ENCODE measurements at places on chromosomes 7 and 10.

GRCh38 chr7:1536743-1537534, 6.4 kb downstream of the MAFK start:
- no peak for DNase-seq

DNA sequence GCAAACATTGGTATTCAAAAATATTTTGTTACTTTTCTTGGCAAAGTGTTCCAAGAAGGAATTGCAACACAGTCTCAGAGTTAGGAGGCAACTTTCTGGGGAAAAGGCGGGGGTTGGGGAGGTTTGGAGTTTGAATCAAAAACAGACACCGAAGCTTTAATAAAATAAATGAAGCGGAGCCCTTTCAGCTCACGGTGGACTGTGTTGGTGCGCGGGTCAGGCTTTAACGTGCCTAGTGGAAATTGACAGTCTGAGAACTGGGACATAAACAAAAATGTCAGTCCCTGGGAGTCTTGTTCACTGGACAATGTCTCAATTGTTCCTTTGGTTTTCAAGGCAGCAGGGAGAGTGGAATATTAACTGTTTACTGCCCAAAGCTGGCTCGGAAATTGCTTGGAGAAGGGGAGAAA, 109.3 kb downstream of the TCF7L2 start:
- DNase-seq: no peak

GRCh38 chr7:91266067-91266688, 1.9 kb downstream of the FZD1 start:
- no peak for DNase-seq

DNA sequence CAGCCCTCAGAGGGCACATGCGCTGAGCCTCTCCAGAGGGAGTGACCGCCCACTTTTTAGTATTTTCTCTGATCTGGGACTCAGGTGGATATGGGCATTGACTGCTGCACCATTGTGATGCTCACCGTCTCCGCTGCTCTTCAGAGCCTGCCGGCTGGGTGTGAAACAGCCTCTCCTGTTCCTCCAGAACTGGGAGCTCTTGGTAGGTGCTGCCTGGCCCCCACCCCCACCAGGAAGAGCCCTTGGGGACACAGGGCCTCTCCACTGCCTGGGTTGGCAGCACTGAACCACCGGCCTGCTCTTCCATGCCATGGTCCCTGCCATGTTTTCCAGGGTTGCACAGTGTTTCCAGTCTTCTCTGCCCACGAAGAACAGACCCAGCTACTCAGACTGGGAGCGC, 36.3 kb downstream of the ARHGAP22 start:
- DNase-seq: no peak

GRCh38 chr10:130764651-130765050, 546.9 kb downstream of the TCERG1L start:
- DNase-seq: no peak

GRCh38 chr10:86878983-86879713, 78.3 kb downstream of the MMRN2 start:
- DNase-seq: no peak

GRCh38 chr10:132806561-132807003, 20.6 kb upstream of the NKX6-2 start:
- DNase-seq: no peak

- peak; percentile 19 for DNase-seq
Measured at GRCh38 chr10:48981310-48981907, 41.8 kb upstream of the LRRC18 start.

GRCh38 chr10:99360934-99361333, 31.8 kb downstream of the CNNM1 start:
- no peak for DNase-seq

- DNase-seq: no peak
Measured at GRCh38 chr7:75875113-75876080, 3.4 kb upstream of the RHBDD2 start.

DNA sequence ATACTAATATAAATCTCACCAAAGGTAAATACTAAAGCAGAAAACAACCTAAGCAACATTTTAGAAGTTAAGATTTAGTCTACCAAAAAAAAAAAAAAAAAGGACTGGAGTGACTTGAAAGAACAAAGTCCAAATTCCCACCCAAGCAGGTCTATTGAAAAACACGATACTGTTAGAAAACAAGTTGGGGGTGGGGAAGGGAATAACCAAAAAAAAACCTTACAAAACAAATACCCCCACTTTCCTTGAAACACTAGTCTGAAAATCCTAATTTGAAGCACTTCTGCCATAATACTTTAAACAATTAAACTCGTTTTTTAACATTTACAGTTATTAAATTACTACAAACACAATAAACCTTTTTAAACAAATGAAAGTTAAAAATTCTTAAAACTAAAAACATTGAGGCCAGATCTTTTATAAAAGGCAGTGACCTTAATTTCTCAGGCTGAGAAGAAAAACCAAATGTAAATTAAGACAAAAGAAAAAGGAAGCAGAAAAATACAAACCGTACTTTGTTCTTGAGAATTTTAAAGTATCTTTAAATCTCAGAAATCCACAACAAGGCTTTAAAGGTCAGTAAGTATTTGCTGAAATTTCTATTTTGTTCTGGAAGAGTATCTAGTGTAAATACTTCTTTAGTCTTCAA, 135.1 kb downstream of the NRBF2 start:
- no peak for DNase-seq

- no peak for DNase-seq
Measured at GRCh38 chr10:48236199-48236621, 38.3 kb downstream of the FRMPD2 start.

GRCh38 chr10:91208642-91209041, 11.8 kb upstream of the PCGF5 start:
- DNase-seq: no peak

- DNase-seq: no peak
Measured at GRCh38 chr7:102432442-102433218, 745 bp upstream of the ORAI2 start.

DNA sequence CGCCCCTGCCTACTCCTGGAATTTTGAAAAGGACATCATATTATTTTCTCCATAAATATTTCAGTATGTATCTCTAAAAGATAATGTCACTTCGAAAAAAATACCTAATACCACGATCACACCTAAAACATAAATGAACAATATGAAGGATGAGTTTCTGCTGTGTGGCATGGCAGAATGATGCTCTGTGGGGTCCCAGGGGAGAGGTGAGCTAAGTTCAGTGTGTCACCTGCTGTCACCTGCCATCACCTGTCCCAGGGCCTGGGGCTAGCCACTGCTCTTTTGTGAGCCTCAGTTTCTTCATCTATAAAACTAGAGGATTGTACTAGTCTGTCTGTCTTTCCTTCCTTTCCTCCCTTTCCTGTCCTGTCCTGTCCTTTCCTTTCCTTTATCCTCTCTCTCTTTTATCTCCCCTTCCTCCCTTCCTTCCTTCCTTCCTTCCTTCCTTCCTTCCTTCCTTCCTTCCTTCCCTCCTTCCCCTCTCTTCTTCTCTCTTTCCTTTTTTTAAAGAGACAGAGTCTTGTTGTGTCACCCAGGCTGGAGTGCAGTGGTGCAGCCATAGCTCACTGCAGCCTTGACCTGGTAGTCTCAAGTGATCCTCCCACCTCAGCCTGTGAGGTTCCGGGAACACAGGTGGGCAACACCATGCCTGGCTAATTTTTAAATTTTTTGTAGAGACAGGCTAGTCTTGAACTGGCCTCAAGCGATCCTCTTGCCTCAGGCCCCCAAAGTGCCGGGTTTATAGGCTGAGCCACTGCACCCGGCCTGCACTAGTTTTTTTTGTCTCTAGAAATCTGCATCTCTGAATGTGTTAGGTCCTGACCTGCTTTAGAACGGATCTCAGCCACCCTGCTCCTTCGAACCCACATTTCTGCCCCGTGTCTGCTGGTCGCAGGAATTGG, 43.1 kb downstream of the CUX1 start:
- DNase-seq: no peak

- no peak for DNase-seq
Measured at GRCh38 chr10:116741391-116742351, 695 bp downstream of the HSPA12A start.

- DNase-seq: no peak
Measured at GRCh38 chr7:157547611-157548010, 210.8 kb downstream of the DNAJB6 start.

- DNase-seq: no peak
Measured at GRCh38 chr7:5525271-5526099, 101.9 kb upstream of the TNRC18 start.

DNA sequence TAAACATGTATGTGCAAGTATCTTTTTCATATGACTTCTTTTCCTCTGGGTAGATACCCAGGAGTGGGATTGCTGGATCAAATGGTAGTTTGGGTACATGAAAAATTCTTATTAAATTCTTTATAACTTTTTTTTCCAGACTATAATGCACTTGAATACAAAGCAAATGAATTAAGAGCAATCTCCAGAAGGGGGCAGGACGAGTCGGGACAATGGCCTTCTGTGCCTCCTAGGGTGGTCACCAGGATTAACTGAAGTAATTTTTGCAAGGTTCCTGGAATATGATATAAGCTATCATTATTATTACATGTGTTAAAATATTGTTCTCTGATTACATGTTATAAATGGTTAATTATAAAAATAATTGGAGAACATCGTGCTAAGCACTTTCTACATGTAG, 127.2 kb downstream of the PPP1R17 start:
- no peak for DNase-seq

DNA sequence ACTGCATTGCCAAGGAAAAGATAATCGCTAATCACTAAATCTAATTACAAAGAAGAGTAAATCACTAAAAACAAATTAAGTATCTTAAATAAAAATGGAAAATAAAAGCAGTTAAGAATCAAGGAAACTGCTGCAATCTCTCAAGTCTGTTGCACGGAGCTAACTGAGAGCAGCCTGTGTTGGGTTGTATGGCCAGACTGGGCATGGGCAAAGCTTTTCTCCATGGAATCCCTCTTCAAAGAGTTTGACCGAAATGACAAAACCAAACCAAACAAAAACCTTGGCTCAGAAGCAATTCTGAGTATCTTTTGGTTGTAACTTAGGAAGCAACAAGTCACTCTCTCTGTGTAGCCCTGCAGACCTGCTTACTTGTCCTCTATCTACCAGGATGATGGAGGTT, 78.8 kb downstream of the CELF2 start:
- no peak for DNase-seq

DNA sequence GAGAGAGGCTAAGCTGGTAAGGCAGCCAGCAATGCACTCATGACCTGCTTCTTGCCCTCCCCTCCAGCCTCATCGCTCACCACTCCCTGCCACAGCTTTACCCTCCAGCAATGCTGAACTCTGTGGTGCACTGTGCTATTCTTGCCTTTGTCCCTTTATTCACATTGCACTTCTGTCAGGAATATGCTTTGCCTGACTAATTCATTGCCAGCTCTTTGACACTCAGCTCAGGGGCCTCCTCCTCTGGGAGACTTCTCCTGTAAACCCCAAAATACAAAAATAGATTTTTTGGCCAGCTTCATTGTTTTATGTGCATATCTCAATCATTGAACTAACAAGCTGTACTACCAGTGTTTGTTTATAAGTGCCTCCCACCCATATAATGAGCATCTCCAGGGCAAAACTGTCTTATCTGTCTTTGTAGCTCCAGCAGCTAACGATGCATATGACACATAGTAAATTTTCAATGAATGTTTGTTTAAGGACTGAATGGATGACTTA, 8.2 kb downstream of the CNNM1 start:
- no peak for DNase-seq

GRCh38 chr7:147903536-147904218, 686.9 kb upstream of the C7orf33 start:
- no peak for DNase-seq

- no peak for DNase-seq
Measured at GRCh38 chr7:117472335-117472734, 7.5 kb upstream of the CFTR start.

DNA sequence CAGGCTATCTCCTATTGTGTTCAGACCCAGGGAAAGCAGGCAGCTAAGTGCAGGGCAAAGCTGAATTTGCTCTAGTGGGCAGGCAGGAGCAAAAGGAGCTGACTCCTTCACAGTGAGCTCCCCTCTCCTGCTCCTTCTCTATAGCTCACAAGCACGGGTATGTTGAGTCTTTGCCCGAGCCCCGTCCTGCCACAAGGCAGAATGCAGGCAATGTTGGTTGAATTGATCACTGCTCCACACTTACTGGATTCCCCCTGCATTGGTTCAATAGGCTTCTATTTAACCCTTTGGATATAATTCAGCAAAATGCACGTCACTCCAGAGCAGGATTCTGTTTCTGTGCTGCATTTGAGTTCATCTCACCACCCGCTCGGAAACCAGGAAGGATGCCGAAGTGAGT, 16.2 kb upstream of the C10orf90 start:
- no peak for DNase-seq

DNA sequence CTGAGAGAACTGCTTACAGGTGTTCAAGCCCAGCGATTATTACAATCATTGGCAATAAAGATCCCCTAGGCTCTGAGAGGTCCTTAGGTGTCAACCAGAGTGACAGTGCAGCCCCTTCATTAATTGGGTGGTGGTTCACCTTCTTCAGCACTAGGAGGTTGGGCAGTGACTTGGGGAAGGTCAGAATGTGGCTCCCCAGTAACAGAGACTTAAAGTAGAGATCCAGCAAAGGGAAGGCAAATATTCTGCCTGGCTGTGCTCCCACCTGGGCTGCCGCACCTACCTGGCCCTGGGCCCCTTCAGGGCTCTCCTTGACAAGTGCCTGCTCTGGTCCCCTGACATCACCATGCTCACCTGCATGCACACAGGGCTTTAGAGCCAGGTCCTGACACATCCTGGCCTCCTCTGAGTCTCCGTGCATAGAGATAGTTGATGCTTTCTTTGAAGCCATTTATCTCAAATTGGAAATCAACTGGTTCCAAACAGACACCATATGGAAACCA, 1.9 kb downstream of the CLRN3 start:
- no peak for DNase-seq

DNA sequence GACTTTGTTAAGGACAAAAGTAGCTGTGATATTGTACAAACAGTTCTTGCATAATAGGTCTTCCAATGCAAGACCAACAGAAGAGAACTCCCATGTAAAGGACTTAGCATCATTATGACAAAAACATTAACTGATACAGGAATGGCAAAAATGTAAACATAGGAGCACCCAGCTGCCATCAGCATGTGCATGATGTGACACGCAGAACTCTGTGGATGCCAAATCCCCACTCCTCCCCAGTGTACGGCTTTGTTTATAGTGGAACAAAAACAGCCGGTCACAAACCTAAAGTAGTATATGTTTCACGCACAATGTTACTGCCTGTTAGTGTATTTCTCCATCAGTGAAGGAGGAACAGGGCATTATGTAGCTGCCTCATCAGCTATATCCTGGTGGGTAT, 316.0 kb upstream of the AOAH start:
- no peak for DNase-seq

DNA sequence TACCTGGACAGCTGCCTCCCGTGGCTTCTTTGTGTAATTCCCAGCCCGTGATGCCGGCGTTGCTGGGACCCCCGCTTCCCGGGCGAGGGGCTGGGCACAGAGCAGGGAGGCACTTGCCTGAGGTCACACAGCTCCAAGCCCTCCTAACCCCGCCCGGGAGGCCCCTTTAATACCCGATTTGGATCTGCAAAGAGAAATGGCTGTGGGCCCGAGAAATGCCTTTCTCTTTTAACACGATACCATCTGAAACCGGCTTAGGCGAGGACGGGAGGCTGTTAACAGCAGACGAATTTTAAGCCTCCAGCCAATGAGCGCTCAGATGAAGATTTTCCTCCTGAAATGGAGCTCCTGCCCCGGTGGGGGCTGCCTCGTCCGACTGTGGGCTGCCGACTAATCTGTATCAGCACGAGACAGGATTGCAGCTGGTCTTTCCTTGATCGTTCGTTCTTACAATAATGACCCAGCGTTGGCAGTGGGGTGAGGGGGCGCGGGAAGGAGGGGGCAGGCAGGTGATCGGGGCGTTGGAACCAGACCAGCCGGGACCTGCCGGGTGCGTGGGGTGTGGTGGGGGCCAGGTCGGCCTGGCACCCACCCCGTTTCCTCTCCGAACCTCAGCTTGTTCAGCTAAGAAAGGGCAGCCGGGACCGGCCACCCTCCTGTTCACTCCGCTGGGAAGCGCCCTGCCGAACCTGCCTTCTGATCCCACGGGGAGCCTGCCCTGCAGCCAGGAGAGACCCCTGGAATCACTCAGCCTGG, 36.2 kb upstream of the FOXL3 start:
- DNase-seq: no peak
